Stimulated activated CD8-positive, alpha-beta memory T cell treated with anti-CD3 and anti-CD28 coated beads, Interleukin-4, amount 100 ng/mL, for 1 hour (primary cell): ENCODE measurements at places on chromosomes 3 and 15.

DNA sequence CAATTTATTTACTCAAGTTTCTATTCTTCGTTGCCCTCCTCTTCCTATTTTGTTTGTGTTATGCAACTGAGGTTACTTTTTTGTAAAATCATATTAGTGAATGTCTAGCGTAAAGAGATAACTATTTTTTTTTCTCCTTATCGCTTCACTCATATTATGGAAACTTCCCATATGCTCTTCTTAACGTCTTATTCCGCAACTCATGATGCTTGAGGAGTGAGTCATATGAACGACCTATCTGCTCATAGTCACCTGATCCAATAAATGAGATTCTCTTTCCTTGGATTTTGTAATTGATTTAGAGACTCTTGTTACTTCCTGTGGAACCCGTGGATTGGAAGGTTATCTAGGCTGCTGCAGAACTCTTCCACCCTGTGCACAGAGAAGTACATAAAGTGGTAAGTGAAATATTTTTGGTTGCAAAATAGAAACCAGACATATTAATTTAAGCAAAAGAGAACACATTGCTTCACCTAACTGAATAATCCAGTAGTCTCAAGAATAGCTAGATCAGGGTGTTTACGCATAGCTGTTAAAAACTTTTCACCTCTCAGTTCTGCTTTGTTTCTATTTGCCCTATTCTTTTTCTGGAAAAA, 719.3 kb upstream of the SGO1 start:
- DNase-seq, result no peak

DNA sequence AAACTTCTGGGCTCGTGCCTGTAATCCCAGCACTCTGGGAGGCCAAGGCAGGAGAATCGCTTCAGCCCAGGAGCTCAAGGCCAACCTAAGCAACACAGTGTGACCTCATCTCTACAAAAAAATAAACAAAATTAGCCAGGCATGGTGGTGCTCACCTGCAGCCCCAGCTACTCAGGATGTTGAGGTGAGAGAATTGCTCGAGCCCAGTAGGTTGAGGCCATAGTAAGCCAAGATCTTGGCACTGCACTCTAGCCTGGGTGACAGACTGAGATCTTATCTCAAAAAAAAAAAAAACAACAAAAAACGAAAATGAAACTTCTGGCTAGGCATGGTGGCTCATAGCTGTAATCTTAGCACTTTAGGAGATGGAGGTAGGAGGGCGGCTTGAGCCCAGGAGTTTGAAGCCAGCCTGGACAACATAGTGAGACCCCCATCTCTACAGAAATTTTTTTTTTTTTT, 53.7 kb downstream of the PIK3CB start:
- peak; percentile 6 for DNase-seq

DNA sequence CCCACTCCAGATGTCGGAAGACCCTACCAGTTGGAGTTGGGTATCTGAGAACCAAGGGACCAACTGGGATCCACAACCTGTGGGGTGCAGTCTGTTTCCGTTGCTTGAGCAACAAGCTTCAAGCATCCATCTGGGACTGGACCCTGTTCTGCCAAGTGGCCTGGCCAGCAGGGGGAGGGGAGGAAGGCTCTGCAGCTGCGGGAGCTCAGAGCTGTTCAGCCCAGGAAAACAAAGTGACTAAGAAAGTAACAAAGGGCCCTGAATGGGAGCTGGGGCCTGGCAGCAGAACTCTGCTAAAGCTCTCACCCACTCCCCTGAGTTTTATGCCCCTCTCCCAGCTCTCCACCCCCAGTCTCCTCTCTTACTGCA, 2.7 kb downstream of the TYRO3 start:
- no peak for DNase-seq

DNA sequence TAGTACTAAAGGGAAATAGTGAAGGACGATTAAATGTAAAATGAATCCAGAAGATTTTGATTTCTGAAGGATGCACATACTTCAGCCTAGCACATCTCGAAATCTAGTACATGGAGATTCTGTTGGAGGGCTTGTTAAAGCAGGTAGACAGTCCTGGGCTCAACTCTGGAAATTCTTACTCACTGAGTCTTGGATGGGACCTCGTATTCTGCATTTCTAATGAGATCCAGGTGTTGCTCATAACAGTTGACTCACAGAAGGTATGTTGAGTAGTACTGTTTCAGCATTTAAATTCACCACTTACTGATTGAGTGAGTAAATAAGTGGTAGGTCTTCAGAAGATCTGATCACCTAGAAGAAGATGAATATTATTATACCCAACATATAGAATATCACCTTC, 623.4 kb upstream of the SGO1 start:
- DNase-seq, result no peak
